ENCODE measurements at places on chromosomes 3 and 15. TPM values are rescaled to one million over a fixed set of nuclear protein-coding genes. Genes with fewer than 3 reads are reported as not detected.

- H3K4me3 ChIP-seq = no peak overlapping the region
- DNase-seq = no peak
- H3K27ac ChIP-seq = no peak overlapping the region
- no peaks in the 10 kb centered on the region for H3K4me1 ChIP-seq
- H3K27me3 ChIP-seq = no peaks in the 10 kb centered on the region
Observed at GRCh38 chr3:27630885-27631284, 91.2 kb downstream of the EOMES start.

- H3K4me3 ChIP-seq = no peak overlapping the region
- H3K27me3 ChIP-seq = no peaks in the 10 kb centered on the region
- peaks cover 13% of the 10 kb centered on the region for H3K4me1 ChIP-seq
- no peak overlapping the region for H3K27ac ChIP-seq
- no peaks in the 10 kb centered on the region for H3K36me3 ChIP-seq
Observed at GRCh38 chr15:100694381-100695021, 92.1 kb downstream of the ASB7 start.

GRCh38 chr3:139357899-139358298 is 14.1 kb downstream of the MRPS22 start:
- H3K27me3 ChIP-seq = no peaks in the 10 kb centered on the region
- no peak overlapping the region for H3K27ac ChIP-seq
- no peak overlapping the region for H3K4me3 ChIP-seq
- no peaks in the 10 kb centered on the region for H3K4me1 ChIP-seq
- no peak for DNase-seq

DNA sequence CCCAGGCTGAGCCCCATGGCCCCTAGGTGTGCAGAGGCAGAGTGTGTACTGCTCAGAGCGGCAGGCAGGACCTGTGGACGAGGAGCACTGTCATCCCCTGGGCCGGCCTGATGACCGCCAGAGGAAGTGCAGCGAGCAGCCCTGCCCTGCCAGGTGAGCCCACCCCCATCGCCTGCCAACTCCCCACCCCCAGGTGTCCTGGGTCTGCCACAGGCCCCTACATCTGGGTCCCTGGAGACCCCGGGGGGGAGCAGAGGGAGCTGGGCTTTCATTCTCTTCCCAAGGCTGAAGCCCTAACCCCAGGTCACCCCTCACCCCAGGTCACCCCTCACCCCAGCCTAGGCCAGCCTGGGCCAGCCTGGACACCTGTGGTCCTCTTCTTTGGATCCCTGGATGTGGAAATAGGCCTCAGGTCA is 93.1 kb downstream of the TBC1D2B start:
- H3K27me3 ChIP-seq = no peaks in the 10 kb centered on the region
- H3K4me3 ChIP-seq = no peak overlapping the region
- no peak overlapping the region for H3K27ac ChIP-seq
- no peaks in the 10 kb centered on the region for H3K36me3 ChIP-seq

GRCh38 chr3:143016321-143016972 is 15.1 kb downstream of the U2SURP start:
- peaks cover 43% of the 10 kb centered on the region for H3K36me3 ChIP-seq
- H3K27ac ChIP-seq = no peak overlapping the region

- no peak overlapping the region for H3K4me3 ChIP-seq
- DNase-seq = no peak
- H3K4me1 ChIP-seq = no peaks in the 10 kb centered on the region
- no peaks in the 10 kb centered on the region for H3K27me3 ChIP-seq
- no peak overlapping the region for H3K27ac ChIP-seq
- no peaks in the 10 kb centered on the region for H3K36me3 ChIP-seq
Observed at GRCh38 chr3:72127844-72128243, 342.9 kb upstream of the PROK2 start.

- H3K4me3 ChIP-seq = no peak overlapping the region
- no peak overlapping the region for H3K27ac ChIP-seq
- no peaks in the 10 kb centered on the region for H3K4me1 ChIP-seq
- H3K27me3 ChIP-seq = no peaks in the 10 kb centered on the region
Observed at GRCh38 chr15:83613714-83614113, 40.2 kb upstream of the ADAMTSL3 start.

- no peak for DNase-seq
- H3K36me3 ChIP-seq = no peaks in the 10 kb centered on the region
- H3K4me1 ChIP-seq = peaks cover 13% of the 10 kb centered on the region
Observed at GRCh38 chr3:194745422-194746184, 59.9 kb downstream of the FAM43A start.

GRCh38 chr3:44802011-44802410 is 40.4 kb downstream of the KIF15 start:
- DNase-seq = no peak
- H3K4me1 ChIP-seq = no peaks in the 10 kb centered on the region
- H3K4me3 ChIP-seq = no peak overlapping the region
- H3K27ac ChIP-seq = no peak overlapping the region

DNA sequence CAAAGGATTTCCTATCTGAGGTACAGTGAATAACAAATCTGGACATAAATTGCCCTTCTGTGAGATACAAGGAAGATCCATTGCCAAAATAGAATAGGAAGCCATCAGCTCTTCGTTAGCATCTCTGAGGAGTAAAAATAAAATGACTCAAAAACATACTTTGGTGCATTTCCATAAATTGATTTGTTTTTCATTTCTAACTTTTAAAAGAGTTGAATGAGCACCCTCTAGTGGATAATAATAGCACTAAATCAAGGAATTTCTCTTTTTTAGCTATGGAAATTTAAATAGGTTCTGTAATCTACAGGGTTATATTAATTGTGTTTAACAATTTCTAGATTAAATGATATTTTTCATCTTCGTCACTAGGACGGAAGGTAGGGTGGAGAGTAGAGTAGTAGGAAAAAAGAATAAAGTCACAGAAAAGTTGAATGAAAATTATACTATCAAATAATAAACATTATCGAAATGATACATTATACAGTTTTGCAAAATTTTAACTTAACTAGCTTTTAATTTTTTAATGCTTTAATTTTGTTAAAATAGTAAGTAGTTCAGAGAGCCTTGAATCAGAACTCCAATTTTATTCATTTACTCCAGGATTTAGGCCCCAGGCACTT is 6.4 kb downstream of the NSUN3 start:
- no peak overlapping the region for H3K27ac ChIP-seq
- peaks cover 28% of the 10 kb centered on the region for H3K4me1 ChIP-seq
- H3K36me3 ChIP-seq = peaks cover 20% of the 10 kb centered on the region
- no peak for DNase-seq
- no peak overlapping the region for H3K4me3 ChIP-seq

DNA sequence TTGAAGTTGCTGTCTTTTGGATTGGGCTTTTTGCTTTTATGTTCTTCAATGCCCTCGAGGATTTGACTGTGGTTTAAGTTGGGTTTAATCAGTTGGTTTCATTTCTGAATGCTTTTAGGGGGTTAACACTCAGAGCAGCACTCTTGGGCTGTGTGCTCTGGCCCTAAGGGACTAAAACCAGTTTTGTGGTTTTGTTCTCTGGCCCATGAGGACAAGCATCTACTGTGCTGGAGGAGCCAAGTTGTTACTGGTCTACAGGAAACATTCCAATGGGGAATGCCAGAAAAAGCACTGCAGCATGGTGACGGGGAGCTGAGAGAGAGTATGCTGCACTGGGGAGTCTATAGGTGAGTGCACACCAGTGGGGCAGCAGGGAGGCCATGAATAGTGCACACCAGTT is 596.9 kb downstream of the ZBBX start:
- no peak overlapping the region for H3K4me3 ChIP-seq
- no peaks in the 10 kb centered on the region for H3K36me3 ChIP-seq
- no peaks in the 10 kb centered on the region for H3K27me3 ChIP-seq
- no peaks in the 10 kb centered on the region for H3K4me1 ChIP-seq

DNA sequence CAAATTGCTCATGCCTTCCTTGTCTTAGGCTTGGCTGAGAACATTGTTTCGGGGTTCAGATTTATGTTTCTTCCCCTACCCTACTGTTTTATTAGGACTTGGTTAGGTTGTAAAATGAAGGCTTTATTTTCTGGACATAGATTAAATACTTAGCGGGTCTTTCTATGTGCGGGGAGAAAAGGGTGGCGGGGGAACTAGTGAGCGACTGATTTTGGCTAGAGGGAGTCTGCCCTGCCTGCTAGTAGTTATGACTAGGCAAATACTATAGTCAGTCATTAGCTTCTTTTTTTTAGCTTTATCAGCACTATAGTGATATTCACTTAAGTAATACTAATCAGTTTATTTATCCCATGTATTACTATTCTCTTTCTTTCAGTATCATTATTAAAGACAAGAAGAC is 3.6 kb downstream of the CADM2 start:
- H3K27me3 ChIP-seq = no peaks in the 10 kb centered on the region
- H3K4me1 ChIP-seq = peaks cover 14% of the 10 kb centered on the region

- no peaks in the 10 kb centered on the region for H3K4me1 ChIP-seq
- peaks cover 22% of the 10 kb centered on the region for H3K36me3 ChIP-seq
- H3K27ac ChIP-seq = no peak overlapping the region
- no peaks in the 10 kb centered on the region for H3K27me3 ChIP-seq
Observed at GRCh38 chr3:4693620-4694019, 200.5 kb downstream of the ITPR1 start.

DNA sequence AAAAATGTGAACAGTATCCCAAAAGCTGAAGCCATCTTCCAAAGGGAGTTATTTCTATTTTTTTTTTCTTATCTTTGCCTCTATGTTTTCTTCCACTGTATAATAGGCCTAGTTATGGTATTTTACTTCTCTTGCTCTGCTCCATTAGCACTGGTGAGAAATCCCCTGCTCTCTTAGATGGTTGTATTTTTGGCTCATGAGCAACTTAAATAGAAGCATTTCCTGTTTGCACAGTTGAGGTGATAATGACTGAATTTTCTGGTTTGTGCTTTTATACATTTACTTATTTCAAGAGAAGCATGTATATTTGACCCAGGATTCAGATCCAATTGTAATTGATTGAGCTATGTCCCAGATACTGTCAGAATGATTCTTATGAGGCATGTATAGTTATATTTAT is 61.6 kb upstream of the CD200R1L start:
- no peak for DNase-seq
- no peaks in the 10 kb centered on the region for H3K4me1 ChIP-seq
- H3K27me3 ChIP-seq = no peaks in the 10 kb centered on the region
- H3K27ac ChIP-seq = no peak overlapping the region

GRCh38 chr3:36166477-36166876 is 213.8 kb upstream of the STAC start:
- no peaks in the 10 kb centered on the region for H3K4me1 ChIP-seq
- no peak overlapping the region for H3K27ac ChIP-seq

DNA sequence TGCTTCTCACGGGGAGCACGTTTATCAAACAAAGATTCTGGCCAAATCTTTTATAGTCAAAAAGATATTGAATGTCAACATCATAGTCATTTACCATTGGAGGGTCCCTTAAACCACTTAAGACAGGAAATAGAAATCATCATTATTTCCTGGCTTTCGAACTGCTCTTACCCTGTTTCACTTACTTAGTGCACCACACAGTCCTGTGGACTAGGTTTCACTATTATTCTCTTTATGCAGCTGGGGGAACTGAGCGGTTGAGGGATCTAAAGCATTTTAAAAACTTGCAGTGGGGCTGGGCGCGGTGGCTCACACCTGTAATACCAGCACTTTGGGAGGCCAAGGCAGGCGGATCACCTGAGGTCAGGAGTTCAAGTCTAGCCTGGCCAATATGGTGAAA is 13.7 kb upstream of the TPRG1 start:
- H3K27me3 ChIP-seq = no peaks in the 10 kb centered on the region
- no peak overlapping the region for H3K27ac ChIP-seq
- H3K4me3 ChIP-seq = no peak overlapping the region
- DNase-seq = no peak

DNA sequence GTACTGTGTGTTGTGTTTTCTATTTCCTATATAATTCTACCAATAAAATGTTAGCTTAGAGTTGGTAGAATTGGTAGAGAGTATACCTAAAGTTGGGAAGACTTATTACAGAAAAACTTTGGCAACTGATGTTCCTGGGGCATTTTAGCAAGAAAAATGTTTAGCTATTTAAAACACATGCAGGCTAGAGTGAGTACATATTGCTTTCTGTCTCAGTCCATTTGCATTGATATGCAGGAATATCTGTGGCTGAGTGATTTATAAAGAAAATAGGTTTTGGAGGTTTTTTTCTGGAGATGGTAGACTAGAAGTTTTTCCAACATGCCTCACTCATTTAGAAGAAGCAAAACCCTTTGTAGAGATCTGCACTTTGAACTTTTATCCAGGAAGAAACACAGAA is 30.4 kb upstream of the OR5K1 start:
- no peaks in the 10 kb centered on the region for H3K4me1 ChIP-seq
- no peak for DNase-seq
- no peaks in the 10 kb centered on the region for H3K27me3 ChIP-seq
- H3K4me3 ChIP-seq = no peak overlapping the region
- no peaks in the 10 kb centered on the region for H3K36me3 ChIP-seq

DNA sequence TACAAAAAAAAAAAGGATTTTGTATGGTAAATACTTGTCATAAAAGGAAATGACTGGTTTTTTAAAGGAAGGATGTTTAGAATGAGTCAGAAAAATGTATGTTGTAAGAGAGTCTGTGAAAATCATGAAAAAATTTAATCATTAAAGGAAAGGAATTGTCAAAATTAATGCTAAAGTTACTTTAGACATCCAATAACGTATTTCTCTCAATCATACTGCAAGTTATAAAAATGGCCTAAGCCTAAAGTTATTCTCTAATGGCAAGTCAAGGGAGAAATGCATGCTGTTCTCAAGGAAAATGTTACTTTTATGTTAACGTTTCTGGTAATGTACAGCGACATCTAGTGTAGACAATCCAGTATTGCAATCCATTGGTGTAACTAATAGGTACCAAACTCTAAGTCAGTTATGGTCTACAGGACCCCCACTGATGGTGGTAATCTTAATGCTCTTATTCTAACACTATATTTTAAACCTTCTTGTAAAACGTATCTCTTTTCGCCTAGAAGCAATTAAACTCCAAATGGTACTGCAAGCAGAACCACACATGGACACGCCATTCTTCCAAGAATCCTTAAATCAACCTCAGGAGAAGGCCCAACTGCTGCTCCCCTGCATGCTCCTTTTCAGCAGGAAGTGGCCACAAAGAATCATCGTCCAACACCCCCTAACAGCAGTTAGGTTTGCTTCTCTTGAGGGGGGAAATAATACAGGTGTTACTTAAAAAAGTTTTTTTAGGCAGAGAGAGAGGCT is 35.2 kb downstream of the NCEH1 start:
- no peaks in the 10 kb centered on the region for H3K27me3 ChIP-seq
- no peak overlapping the region for H3K27ac ChIP-seq
- H3K4me3 ChIP-seq = no peak overlapping the region
- H3K36me3 ChIP-seq = no peaks in the 10 kb centered on the region
- DNase-seq = no peak
- H3K4me1 ChIP-seq = peaks cover 11% of the 10 kb centered on the region

- peak overlapping the region; percentile 18 for H3K27ac ChIP-seq
- no peaks in the 10 kb centered on the region for H3K36me3 ChIP-seq
- H3K4me1 ChIP-seq = peaks cover 24% of the 10 kb centered on the region
- no peaks in the 10 kb centered on the region for H3K27me3 ChIP-seq
- H3K4me3 ChIP-seq = no peak overlapping the region
Observed at GRCh38 chr15:70486451-70487386, 276.6 kb downstream of the UACA start.

- no peaks in the 10 kb centered on the region for H3K36me3 ChIP-seq
- H3K27me3 ChIP-seq = no peaks in the 10 kb centered on the region
- H3K4me1 ChIP-seq = peaks cover 2% of the 10 kb centered on the region
- no peak for DNase-seq
- peak overlapping the region; percentile 16 for H3K27ac ChIP-seq
- H3K4me3 ChIP-seq = no peak overlapping the region
Observed at GRCh38 chr15:51368751-51369450, 27.4 kb downstream of the GLDN start.

The ROBO2 gene
- total RNA-seq = 14.6 TPM

The SENP7 gene
- 34.6 TPM for total RNA-seq

The C3orf22 gene
- total RNA-seq = not detected

The TMIE gene
- total RNA-seq = 2.1 TPM

The DPPA2 gene
- total RNA-seq = not detected

The CHRM5 gene
- not detected for total RNA-seq

The SH2D7 gene
- total RNA-seq = 0.09 TPM

The THPO gene
- not detected for total RNA-seq

The IL17RE gene
- total RNA-seq = 33.4 TPM

The LEKR1 gene
- 9.1 TPM for total RNA-seq

Measured in upper lobe of left lung (tissue), 6 donors.